Neural progenitor cell (in vitro differentiated cells): ENCODE measurements at places on chromosomes 4 and X. TPM values are rescaled to one million over a fixed set of nuclear protein-coding genes. Genes with fewer than 3 reads are reported as not detected.
A peak's percentile ranks its signal among the peaks of the same experiment; 100 is the strongest.

The FAM47B gene
- total RNA-seq, result not detected in 2 replicates

The DCLK2 gene
- 7.9 and 11.7 TPM in 2 replicates for total RNA-seq

The TMPRSS11E gene
- not detected in 2 replicates for total RNA-seq

The SPANXB1 gene
- total RNA-seq, result not detected in 2 replicates

The SLC10A4 gene
- 0.24 and 0.28 TPM in 2 replicates for total RNA-seq

The SMIM10 gene
- total RNA-seq, result 0.09 TPM in 1 of 2 replicates, not detected in the other

The PF4V1 gene
- total RNA-seq, result not detected in 2 replicates

The SYTL5 gene
- total RNA-seq, result 0.87 and 1.7 TPM in 2 replicates

The PDCL2 gene
- total RNA-seq, result not detected in 2 replicates

The ASB12 gene
- 0.19 TPM in 1 of 2 replicates, not detected in the other for total RNA-seq

DNA sequence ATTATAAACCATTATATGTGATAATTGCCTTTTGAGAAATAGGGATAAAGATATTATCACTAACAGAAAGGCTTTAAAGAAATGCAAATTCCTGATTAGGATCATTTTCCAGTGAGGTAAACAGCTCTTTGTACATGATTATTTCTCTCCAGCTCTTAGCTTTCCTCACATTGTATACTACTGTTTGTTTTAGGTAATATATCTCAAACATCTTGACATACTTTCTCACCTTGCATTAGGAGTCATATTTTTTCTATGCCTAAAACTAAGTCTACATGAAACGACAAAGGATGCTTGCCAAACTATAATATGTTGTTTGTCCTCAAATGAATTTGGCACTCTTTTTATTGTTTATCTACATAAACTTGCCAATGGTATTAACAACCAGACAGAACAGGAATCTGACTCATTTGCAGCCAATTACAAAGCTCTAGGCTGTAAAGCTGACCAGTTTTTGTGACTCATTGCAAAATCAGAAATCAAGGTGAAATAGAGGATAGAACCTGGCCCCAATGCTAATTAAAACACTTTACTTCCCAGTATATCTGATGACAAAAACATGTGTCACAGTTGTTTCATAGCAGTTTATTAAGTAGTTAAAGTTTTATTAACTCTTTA is 107.0 kb downstream of the IQCM start:
- no peak for DNase-seq

- peak; percentile 18 for DNase-seq
Observed at GRCh38 chr4:136803433-136803832, 728.9 kb downstream of the PCDH18 start.

- no peak for DNase-seq
Observed at GRCh38 chrX:14290335-14290734, 239.0 kb upstream of the GLRA2 start.

- DNase-seq, result no peak
Observed at GRCh38 chr4:48681856-48682255, 98.2 kb downstream of the FRYL start.

GRCh38 chr4:47442980-47443379 is 20.5 kb downstream of the COMMD8 start:
- no peak for DNase-seq

- no peak for DNase-seq
Observed at GRCh38 chrX:106955004-106955772, 35.0 kb downstream of the CLDN2 start.

DNA sequence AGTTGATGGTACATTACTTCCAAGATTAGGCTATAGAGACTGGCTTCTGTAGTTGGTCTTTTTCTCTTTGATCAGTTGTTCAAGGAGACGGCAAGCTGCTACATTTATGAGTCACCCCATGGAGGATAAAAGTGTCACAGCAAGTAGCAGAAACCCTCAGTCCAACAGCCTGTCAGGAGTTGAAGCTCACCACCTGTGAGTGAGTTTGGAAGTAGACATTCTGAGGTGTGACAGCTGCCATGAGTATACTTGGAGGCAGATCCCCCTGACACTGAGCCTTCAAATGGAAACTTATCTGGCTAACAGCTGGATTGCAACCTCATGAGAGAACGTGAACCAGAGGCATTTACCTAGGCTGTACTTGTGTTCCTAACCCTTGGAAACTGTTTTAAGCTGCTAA is 68.0 kb downstream of the CCNG2 start:
- no peak for DNase-seq

DNA sequence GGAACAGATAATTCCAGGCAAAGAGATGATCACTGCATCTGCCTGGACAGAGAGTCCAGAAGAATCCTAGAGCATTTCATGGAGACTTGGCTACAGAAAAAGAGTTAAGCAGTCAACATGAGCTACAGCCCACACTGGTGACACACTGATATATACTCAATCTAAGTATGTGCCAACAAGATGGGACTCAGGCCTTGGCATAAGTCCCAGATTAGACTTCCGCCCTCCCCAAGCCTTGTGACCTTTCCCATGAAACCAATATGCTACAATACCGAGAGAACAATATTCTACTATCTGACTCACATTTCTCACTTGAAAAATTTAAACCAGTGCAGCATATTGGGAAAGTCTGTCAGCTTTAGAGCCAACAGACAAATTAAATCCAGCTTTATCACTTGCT is 65.7 kb upstream of the SLITRK2 start:
- DNase-seq, result no peak

- DNase-seq, result no peak
Observed at GRCh38 chrX:96556886-96557285, 127.8 kb upstream of the DIAPH2 start.

DNA sequence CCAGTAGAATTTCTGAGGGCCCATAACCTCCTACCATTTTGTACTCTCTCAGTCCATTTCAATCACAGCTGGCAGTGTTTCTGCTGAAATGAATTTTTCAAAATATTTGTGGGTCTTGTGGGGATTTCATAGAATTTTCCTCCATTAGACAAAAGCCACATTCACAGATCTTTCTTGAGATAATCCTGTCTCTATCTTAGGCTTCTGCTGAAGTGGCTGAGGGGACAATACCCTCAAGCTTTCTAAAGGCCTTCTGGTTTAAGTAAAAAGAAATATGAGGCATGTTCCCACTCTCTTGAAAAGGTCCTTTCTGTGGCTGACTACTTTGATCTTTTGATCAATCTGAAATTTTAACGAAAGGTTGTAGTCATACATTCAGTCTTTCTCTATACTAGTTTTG is 1930.0 kb upstream of the AGA start:
- DNase-seq, result no peak

- no peak for DNase-seq
Observed at GRCh38 chrX:46185923-46186810, 359.1 kb downstream of the ZNF674 start.

DNA sequence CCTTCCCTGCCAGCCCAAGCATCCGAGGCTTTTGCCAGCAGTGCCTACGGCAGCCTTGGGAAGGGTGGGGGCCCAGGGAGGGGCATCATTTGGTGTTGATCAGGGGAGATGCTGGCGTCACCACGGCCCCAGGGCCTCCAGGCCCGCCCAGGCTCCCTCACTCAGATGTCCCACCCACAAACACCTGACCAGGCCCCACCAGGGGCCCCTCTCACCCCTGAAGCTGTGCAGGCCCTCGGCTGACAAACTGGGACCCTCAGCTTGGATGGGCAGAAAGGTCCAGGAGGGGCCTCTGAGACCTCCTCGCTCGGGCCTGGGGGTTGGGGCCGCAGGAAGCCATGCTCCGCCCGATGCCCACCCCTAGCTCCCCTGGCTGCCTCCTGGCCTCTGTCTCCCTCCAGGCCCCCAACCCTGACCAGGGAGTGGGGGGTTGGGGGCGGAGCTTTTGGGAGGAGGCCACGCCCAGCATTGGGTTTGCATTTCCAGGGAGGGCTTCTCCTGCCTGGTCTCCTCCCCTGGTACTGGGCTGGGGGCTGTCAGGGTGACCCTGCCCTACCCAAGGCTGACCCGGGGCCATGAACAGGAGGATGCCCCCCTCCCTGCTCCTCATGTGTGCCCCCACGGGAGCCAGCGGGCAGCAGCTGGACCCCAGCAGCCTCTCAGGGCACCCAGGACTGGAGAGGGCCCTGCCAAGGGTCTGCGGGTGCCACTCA is 33.4 kb upstream of the SPON2 start:
- no peak for DNase-seq

- no peak for DNase-seq
Observed at GRCh38 chr4:153241295-153241694, 37.1 kb downstream of the TRIM2 start.

GRCh38 chrX:66408507-66408906 is 230.4 kb downstream of the EDA2R start:
- no peak for DNase-seq

- DNase-seq, result no peak
Observed at GRCh38 chr4:56400560-56400959, 13.3 kb upstream of the AASDH start.

DNA sequence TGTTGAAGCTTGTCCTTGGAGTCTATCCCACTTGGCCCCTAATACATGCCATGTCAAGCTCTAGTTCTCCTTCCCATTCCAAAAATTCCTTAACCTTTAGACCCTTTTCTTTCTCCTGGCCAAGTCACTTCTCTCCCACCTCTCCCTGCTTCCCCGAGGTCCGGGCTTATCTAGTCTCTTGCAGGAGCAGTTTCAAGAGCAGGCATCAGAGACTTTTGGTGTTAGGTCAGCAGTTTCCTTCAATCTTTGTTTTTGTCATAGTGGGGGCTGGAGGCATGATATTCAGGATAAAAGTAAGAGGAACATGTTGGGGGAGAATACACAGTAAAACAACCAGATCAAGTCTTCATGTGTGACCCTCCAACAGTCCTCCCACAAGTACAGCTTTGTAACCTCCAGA is 11.5 kb upstream of the IDS start:
- no peak for DNase-seq

- no peak for DNase-seq
Observed at GRCh38 chr4:146522869-146523205, 1.1 kb upstream of the SLC10A7 start.

DNA sequence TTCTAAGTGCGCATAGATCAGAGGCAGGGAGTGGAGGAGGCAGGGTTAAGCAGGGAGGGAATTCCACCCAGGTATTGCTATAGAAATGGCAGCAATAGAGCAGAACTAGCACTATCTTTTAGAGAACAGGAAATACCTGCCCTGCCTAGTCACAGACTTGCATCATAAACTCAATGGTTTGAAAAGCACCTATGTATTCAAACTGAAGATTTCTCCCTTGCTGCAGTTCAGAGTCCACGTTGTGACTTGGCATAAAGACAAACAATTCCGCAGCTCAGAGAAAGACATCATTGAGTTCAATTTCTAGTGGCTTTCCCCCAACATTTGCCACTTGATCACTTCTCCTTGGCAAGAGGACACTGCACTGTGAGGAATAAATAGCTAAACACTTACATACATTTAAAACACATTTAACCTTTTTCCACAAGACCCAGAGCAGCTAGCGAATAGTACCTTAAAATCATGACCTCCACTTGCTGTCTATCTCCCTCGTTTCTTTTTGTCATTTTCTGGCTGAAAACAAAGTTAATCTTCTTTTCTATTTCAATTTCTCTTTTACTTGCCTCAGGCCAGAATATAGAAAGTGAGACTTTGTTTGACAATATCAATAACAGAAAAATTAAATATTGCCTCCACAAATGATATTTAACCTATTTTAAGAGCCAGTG is 42.4 kb downstream of the SLC7A11 start:
- no peak for DNase-seq

- peak; percentile 2 for DNase-seq
Observed at GRCh38 chr4:48173056-48173991, 39.3 kb upstream of the TXK start.

GRCh38 chr4:80268081-80268823 is 1.8 kb downstream of the FGF5 start:
- DNase-seq, result peak; percentile 17

GRCh38 chr4:82968972-82969371 is 41.7 kb downstream of the LIN54 start:
- DNase-seq, result no peak

GRCh38 chrX:21944136-21944615 is 3.7 kb downstream of the SMS start:
- DNase-seq, result peak; percentile 17

DNA sequence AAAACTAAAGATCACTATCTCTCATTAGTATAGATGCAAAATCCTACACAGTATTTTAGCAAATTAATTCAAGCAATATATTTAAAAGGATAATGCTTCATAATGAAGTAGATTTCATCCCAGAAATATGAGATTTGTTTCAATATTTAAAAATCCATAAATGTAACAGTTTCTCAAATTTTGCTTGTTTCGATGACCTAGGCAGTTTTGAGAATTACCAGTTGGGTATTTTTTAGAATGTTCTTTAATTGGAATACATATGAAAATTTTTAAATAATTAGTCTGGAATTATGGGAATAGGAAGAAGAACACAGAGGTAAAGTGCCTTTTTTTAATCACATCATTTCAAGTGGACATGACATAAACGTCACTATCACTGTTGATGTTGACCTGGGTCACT is 192.3 kb downstream of the FBXO8 start:
- no peak for DNase-seq
